Non-pigmented ciliary epithelial cell (primary cell): ENCODE measurements at places on chromosomes 4 and X.
A peak's percentile ranks its signal among the peaks of the same experiment; 100 is the strongest.

GRCh38 chrX:48789366-48790220, 3.2 kb downstream of the GATA1 start:
- no peak for DNase-seq

DNA sequence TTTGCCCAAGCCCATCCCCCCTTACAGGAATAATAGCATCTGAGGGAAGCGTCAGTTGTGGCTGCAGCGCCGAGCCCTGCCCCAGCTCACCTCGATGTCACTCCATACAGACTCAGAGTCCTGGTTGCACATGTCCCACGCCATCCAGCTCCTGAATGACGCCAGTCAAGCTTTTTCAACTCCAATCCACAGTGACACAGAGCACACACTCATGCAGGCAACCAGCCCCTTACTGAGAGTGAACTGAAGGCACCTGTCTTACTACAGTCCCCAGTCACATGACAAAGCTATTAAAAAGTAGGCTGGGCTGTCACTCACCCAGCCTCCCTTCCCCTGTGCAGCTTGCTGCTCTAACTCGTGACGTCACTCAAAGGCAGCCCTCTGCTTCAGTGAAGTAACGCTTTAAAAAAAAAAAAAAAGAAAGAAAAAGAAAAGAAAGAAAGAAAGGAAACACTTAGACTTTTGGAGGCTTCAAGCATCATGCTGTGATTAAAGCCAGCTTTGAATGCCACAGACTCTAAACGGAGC, at the start of gene PPARGC1A:
TSS of gene PPARGC1A (minus strand) at position 234 of the 528 bp plus-strand sequence. CDS start at position 144, 90 bp downstream.
- DNase-seq = no peak

DNA sequence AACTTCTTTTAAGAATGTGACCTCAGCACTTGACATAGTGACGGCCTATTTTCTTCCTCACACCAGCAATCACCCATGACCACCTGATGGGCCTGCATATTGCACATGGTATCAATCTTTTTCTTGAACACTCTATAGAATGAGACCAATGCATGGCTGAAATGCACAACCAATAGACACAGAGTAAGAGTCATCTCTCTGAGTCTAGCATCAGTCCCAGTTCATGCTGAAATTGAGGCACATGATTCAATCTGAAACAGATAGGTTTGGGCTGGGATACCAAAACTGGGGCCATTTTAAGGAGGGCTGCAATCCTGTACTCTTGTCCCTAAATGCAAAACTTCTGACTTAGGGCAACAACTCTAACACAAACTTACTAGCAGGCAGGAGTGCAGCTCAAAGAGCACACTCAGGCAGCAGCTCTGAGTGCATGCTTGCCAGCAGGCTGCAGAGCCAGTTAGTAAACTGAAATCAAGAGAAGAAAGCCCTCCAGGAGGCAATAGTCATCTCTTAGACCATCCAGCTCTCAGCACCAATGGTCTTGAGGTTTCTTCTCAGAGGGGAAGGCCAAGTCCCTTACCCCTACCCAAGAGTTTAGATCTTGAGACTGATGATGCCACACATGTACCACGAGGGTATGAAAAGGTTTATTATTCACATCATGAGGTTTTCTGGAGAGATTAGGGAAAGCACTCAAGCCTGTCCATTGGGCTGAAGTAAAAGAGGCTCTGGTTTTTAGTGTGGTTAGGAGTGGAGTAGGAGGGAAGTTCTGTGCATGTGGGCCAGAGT, 24.7 kb upstream of the GPR101 start:
- no peak for DNase-seq

DNA sequence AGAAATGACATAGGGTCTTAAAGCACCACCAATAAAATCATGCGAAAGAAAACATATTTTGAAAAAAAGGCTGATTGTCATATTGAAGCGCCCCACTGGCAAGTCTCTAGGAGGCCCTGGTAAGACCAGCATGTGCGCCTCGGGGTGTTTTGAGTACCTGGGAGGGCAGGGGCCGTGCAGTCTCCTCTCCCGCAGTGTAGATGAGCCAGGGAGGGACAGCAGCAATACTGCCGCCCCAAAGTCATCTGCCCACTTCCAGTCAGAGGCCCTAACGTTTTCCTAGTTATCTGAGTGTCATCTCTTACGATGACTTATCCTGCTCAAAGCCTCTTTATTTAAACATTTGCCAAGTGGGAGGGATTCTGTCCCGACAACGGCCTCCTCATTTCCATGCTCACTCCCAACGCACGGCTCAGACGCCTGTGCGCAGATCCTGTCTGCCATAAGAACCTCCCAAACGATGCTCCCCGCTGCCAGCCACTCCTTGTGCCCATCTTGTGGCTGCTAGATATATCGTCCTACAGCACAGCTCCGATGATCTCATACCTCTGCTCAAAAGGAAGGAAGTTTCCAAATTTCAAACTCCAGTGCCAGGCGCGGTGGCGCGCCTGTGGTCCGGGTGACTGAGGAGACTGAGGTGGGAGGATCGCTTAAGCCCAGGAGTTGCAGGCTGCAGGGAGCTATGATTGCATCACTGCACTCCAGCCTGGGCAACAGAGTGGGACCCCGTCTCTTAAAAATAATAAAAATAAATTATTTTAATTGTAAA, 17.2 kb upstream of the SCRG1 start:
- DNase-seq = no peak

- DNase-seq = no peak
These were observed 14.4 kb downstream of the MCUB start for GRCh38 chr4:109574443-109574850.

DNA sequence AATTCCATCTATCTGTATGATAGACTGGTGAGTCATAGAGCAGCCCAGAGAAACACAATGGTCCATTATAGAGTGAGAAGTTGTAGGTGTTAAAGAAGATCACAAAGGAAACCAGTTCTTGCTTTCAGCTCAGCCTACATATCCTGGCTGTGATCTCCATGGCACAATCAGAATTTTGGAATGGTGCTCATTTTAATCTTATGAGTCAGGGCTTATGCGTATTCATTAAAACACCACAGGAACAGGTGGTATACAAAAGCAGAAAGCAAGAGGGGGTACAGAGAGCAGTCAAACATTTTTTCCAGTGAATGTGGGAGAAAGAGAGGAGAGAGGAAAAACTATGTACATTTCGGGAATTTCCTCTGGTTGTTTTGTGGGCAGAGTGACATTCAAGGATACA, 126.9 kb downstream of the MFAP3L start:
- peak; percentile 14 for DNase-seq
